ENCODE measurements at places on chromosomes 11 and 22. TPM values are rescaled to one million over a fixed set of nuclear protein-coding genes. Genes with fewer than 3 reads are reported as not detected.

Gene SPCS2
- 250 TPM for total RNA-seq

Gene LAYN
- total RNA-seq = 4.9 TPM

Gene DERL3
- 0.36 TPM for total RNA-seq

Gene BSCL2
- total RNA-seq = 100 TPM

Gene OR4S2
- not detected for total RNA-seq

Gene SDHAF2
- total RNA-seq = 41.9 TPM

Gene CHKB
- 18.5 TPM for total RNA-seq

Gene CATSPERZ
- total RNA-seq = 2.6 TPM

Gene CALCA
- total RNA-seq = 0.09 TPM

Gene JAM3
- total RNA-seq = 3.8 TPM

Gene ELF5
- total RNA-seq = not detected

Gene CDKN1C
- total RNA-seq = 0.65 TPM

Gene BAIAP2L2
- 4.4 TPM for total RNA-seq

Gene DCDC1
- 0.18 TPM for total RNA-seq

Gene OR51G1
- total RNA-seq = not detected

Gene MMP1
- 0.71 TPM for total RNA-seq

Gene CNTF
- total RNA-seq = 1.1 TPM

Gene OR51B5
- not detected for total RNA-seq

Gene KLHDC7B
- total RNA-seq = not detected

Gene ST14
- 0.56 TPM for total RNA-seq

Measured in A549 treated with RU486 at 1 μM for 4 hours (cell line).